ENCODE measurements at places on chromosomes 5 and 9. TPM values are rescaled to one million over a fixed set of nuclear protein-coding genes. Genes with fewer than 3 reads are reported as not detected.

Gene BTNL8
- not detected for total RNA-seq

Gene PCDHGA2
- not detected for total RNA-seq

DNA sequence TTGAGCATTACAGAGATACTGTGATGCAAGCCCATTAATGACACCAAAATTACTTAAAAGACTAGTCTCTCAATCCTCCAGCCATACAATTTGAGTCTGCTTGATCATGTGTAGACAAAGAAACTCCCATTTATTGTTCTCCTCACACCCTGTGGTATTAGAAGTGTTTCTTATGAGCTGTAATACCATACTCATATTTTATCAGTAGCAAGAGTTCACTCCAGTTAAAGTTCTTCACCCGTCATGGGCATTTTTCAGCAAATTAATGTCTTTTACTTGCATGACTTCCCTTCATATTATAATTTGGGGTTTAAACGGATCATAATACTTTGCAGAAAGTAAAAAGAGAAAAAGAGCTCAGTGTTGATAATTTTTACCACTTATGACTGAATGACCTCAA is 242.9 kb downstream of the BNC2 start:
- H3K4me3 ChIP-seq: no peak overlapping the region
- H3K4me1 ChIP-seq: no peaks in the 10 kb centered on the region
- no peak for DNase-seq
- H3K27ac ChIP-seq: no peak overlapping the region
- no peaks in the 10 kb centered on the region for H3K27me3 ChIP-seq
- no peaks in the 10 kb centered on the region for H3K36me3 ChIP-seq

GRCh38 chr9:136050701-136051452 is 44.2 kb downstream of the NACC2 start:
- no peak overlapping the region for H3K4me3 ChIP-seq
- no peak for DNase-seq
- peaks cover 8% of the 10 kb centered on the region for H3K27me3 ChIP-seq
- no peak overlapping the region for H3K27ac ChIP-seq

Gene PTGES
- 0.56 TPM for total RNA-seq

Gene SLC34A1
- 0.43 TPM for total RNA-seq

DNA sequence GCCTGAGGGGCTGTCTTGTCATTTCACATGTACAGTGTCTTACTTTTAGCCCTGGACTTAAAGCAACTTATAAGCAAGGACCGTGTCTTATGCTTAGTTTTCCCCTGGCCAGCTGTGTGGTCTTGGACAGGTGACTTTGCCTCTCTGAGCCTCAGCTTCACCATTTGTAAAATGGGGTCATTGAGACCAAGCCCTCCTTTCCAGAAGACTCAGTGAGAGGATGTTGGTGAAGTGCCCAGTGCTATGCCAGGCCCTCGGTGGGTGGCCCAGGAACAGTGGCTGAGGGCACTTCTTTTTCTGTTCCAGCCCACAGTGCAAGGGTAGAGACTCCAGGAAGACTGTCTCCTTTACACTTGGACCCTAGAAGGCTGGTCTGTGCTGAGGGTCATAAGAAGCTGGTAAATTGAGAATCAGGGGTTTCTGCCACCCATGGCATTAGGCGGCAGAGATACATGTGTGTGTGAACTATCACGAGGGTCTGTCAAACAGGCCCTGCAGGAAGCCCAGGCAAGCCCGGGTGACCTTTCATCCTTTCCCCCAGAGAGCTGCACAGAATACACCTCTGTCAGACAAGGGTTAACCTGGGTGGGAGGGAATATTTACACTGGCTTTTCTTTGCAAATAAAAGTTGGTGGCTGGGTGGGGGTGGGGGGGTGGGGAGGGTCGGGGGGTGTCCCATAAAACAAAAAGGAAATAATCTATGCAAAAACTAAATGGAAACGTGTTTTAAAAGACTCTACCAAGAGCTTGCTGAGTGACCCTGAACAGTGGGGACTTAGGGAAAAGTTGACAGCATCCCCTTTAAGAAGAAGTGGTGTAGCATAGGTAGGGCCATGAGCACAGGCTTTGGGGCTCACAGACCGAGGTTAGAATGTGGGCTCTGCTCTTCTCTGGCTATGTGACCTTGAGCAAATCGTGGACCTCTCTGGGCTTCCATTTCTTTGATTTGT is 20.4 kb upstream of the KIF12 start:
- no peaks in the 10 kb centered on the region for H3K4me1 ChIP-seq
- H3K27ac ChIP-seq: no peak overlapping the region
- peaks cover 20% of the 10 kb centered on the region for H3K27me3 ChIP-seq
- no peaks in the 10 kb centered on the region for H3K36me3 ChIP-seq
- DNase-seq: no peak

- peaks cover 21% of the 10 kb centered on the region for H3K36me3 ChIP-seq
- H3K27me3 ChIP-seq: no peaks in the 10 kb centered on the region
- H3K4me1 ChIP-seq: peaks cover 39% of the 10 kb centered on the region
- peak overlapping the region; percentile 89 for H3K4me3 ChIP-seq
- no peak for DNase-seq
These were observed 416 bp upstream of the PAIP2 start for GRCh38 chr5:139341187-139341688.

GRCh38 chr5:125717209-125717608 is 706.0 kb upstream of the GRAMD2B start:
- no peak overlapping the region for H3K4me3 ChIP-seq
- H3K4me1 ChIP-seq: no peaks in the 10 kb centered on the region
- no peak overlapping the region for H3K27ac ChIP-seq
- H3K27me3 ChIP-seq: no peaks in the 10 kb centered on the region
- no peaks in the 10 kb centered on the region for H3K36me3 ChIP-seq

Gene NPDC1
- 18.2 TPM for total RNA-seq

Gene PRDM9
- not detected for total RNA-seq

GRCh38 chr5:64315778-64316177 is 150.1 kb downstream of the RNF180 start:
- no peak overlapping the region for H3K4me3 ChIP-seq
- H3K27ac ChIP-seq: no peak overlapping the region
- H3K27me3 ChIP-seq: no peaks in the 10 kb centered on the region
- H3K4me1 ChIP-seq: no peaks in the 10 kb centered on the region

GRCh38 chr5:96577909-96578308 is 84.3 kb upstream of the CAST start:
- DNase-seq: no peak
- H3K4me3 ChIP-seq: no peak overlapping the region
- peaks cover under 1% of the 10 kb centered on the region for H3K4me1 ChIP-seq
- H3K27me3 ChIP-seq: peaks cover 6% of the 10 kb centered on the region
- no peaks in the 10 kb centered on the region for H3K36me3 ChIP-seq
- H3K27ac ChIP-seq: no peak overlapping the region

Gene NCS1
- 21.3 TPM for total RNA-seq

- no peak overlapping the region for H3K4me3 ChIP-seq
- no peak overlapping the region for H3K27ac ChIP-seq
- DNase-seq: peak; percentile 10
- no peaks in the 10 kb centered on the region for H3K36me3 ChIP-seq
- peaks cover 41% of the 10 kb centered on the region for H3K27me3 ChIP-seq
These were observed 123.3 kb upstream of the MVB12B start for GRCh38 chr9:126203313-126203712.

Gene ADAMTS6
- total RNA-seq: 1.1 TPM

- H3K4me3 ChIP-seq: no peak overlapping the region
- no peaks in the 10 kb centered on the region for H3K4me1 ChIP-seq
- H3K27ac ChIP-seq: no peak overlapping the region
These were observed 119.9 kb downstream of the KCNIP1 start for GRCh38 chr5:170623576-170624181.

DNA sequence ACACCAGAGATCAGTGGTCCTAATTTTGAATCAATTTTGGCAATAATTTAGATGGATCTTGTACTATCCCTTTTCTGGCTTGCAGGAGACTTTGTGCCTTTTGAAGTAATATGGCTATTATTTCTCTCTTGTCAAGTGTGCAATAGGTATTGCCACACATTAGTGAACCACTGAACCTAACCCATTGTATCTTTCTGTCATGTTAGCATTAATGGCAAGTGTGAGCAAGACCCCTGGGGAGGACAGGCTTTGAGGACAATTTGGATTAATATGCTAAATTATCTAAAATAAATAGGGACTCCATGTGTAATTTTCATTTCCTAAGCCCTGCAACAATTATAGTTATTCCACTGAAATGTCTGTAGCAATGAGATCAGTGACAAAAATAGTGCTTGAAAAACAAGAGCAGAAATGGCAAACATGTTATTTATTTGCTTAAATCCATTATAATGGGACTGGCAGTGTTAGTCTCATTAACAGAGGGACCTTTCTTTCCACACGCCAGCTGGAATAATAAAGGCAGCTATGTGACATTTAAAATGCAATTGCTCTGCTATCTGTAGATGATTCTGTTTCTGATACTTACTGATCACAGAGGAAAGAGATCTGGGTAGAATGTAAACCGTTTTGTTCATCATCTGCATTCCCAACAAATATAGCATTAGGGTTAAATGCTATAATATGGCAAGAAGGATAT is 753.3 kb upstream of the ZNF608 start:
- no peak overlapping the region for H3K27ac ChIP-seq
- no peaks in the 10 kb centered on the region for H3K27me3 ChIP-seq

Gene SAXO1
- not detected for total RNA-seq

GRCh38 chr5:35239911-35240610 is 9.8 kb upstream of the PRLR start:
- no peak overlapping the region for H3K27ac ChIP-seq
- H3K36me3 ChIP-seq: no peaks in the 10 kb centered on the region
- H3K4me3 ChIP-seq: no peak overlapping the region
- peaks cover 5% of the 10 kb centered on the region for H3K27me3 ChIP-seq

Gene HTR1A
- not detected for total RNA-seq

DNA sequence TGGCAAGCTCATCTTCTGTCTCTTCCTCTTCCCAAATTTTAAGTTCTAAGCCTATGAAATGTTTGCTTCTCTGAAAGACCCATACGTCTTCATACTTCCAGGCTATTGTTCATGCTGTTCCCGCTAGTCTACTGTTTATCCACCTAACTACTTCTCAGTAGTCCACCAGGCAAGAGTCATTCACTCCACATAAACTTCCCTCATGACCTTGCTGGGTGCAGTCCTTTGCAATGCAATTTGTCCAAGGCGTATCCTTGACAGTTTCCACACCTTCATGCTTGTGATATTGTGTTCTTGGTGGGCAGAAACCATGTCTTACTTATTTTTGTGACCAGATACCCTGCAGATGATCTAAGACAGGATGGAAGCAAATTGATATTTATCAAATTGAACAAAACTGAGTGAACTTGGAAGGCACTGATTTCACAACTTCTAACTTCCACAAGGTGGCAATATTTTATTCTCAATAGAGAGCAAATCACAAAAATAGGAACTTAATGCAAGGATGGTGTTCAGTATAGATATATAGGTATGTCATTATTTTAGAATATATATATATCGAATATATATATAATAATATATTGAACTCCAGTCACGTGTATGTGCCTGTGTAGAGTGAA is 30.3 kb downstream of the TYRP1 start:
- no peaks in the 10 kb centered on the region for H3K27me3 ChIP-seq

Gene TOPORS
- total RNA-seq: 13.3 TPM

All from activated CD8-positive, alpha-beta T cell treated with anti-CD3 and anti-CD28 coated beads for 36 hours (primary cell).